ENCODE measurements at places on chromosomes 2 and 18.

GRCh38 chr2:120224735-120225548 lies 1.7 kb upstream of the TMEM185B start:
- DNase-seq: no peak

DNA sequence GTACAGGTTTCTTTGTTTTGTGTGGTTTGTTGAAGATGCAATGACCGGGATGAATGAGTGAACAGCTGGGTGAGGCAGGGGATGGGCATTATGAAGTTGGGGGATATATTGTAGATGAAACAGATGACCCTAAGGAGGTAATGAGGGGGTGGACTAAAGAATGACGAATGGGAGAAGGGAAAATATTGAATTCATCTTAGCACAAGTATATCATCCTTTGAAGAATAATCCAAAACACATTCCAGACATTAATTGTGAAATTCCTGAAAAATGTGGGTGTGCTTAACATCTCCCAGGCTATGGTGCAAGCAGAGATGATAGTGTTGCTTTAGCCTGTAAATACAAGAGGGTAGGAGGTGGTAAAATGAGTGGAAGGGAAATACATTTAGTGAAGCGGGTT lies 5.8 kb downstream of the CRIM1 start:
- no peak for DNase-seq

- DNase-seq: peak; percentile 12
Measured at GRCh38 chr2:42492691-42493467, 903 bp downstream of the KCNG3 start.

DNA sequence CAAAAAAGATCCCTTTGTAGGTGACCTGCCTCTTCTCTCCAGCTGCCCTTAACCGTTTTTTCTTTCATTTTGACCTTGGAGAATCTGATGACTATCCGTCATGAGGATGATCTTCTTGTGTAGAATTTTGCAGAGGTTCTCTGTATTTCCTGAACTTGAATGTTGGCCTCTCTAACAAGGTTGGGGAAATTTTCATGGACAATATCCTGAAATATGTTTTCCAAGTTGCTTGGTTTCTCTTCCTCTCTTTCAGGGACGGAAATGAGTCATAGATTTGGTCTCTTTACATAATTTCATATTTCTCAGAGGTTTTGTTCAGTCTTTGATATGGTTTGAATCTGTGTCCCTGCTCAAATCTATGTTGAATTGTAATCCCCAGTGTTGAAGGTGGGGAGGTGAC lies 34.0 kb downstream of the ZC3H8 start:
- DNase-seq: no peak

DNA sequence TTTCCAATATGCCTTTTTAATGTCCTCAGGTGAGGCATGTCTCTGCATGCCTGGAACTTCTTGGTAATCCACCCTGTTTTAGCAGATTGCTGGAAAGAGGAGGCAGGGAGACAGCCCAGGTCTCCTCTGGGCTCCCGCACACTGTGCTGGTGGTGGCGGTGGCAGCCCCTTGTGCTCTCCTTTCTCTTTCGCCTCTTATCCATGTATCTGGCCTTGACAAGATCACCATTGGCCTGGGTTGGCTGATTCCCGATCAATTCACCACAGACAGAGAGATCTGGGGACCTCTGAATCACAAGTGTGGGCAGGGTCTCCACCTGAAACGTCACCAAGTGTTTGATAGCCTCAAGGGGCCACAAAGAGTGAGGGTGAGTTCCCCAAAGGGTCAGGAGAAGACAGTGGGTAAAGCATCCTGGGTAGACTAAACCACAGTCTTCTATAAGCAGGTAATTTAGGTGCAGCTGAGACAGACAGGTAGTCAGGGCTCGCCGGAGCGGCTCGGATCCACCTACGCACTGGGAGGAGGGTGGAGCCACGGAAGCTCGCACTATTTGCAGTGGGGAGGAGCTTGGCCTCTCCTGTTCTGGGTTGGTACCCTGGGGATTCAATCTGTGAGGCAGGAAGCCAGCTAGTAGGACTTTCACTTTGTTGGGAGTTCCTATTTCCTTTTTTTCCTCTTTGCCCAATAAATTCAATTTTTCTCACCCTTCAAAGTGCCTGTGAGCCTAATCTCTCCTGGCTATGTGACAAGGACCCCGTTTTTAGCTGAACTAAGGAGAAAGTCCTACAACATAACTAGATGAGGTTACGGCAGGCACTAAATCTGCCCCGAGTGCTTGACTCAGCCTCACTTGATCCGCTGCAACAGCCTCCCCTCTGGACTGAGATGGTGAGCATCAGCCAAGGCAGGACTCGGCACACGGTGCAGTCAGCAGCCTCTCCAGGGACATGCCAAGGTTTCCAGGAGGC lies 57.6 kb downstream of the SLC4A3 start:
- peak; percentile 30 for DNase-seq

DNA sequence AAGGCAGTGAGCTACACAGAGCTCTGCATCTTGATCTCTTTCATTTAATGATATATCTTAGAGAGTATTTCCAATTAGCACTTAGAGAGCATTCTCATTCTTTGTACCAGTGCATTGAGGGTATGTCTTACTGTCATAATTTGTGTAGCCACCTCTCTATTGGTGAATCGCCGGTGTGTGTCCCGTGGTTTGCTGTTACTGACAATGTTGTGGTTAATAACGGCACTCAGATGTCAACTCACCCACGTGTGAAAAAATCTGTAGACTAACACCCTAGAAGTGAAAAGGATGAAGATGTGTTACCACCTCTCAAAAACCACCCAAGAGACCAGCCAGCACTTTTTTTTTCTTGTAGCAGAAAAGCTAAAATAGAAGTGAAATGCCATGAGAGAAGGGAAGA lies 37.1 kb downstream of the TEX51 start:
- no peak for DNase-seq

DNA sequence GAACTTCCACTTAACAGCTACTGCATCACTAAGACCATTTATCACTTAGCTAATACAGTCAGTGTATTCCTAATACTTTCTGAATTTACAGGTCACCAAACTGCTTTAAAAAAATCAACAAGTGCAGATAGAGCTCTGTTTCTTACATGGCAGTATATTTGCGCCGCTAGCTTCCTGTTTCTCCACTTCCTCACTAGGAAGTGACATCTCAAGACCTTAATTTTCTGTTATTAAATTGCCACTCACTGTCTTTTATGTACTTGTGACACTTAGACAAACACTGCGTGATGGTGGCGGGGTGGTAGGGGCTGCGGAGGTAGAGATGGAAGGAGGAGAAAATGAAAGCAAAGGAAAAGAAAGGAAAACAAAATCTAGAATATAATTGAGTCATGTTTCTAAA lies 53.7 kb upstream of the CRIM1 start:
- DNase-seq: no peak

DNA sequence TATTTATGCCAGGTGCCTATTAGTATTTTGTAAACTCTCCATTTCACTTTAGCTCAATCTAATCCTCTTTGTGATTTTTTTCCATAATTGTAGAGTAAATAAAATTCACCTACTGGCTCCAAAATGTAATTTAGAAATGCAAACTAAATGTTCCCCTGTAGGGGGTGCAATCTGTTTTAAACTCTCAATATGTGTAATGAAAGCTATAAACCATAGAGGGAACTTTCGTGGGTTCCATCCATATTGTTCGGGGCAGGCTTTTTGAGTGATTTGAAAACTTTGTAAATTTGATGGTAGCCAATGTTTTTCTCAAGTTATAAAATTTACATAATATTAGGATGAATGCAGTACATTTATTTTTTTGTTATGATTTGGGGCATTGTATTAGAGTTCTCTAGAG lies 49.4 kb downstream of the TSPYL6 start:
- no peak for DNase-seq

GRCh38 chr2:172350839-172351479 lies 76.4 kb upstream of the ITGA6 start:
- no peak for DNase-seq

All from stimulated activated CD4-positive, alpha-beta T cell treated with anti-CD3 and anti-CD28 coated beads, Interleukin-15, amount 100 ng/mL, for 1 hour (primary cell).